Kidney (tissue), 22 donors: ENCODE measurements at places on chromosomes 5 and 9. TPM values are rescaled to one million over a fixed set of nuclear protein-coding genes. Genes with fewer than 3 reads are reported as not detected.

SCGB3A1 gene
- polyA plus RNA-seq: 2.3 TPM

AK6 gene
- polyA plus RNA-seq: 73.7 TPM

NUTM2F gene
- polyA plus RNA-seq: not detected

DPM2 gene
- polyA plus RNA-seq: 70.0 TPM

INSL6 gene
- not detected for polyA plus RNA-seq

FAM200C gene
- polyA plus RNA-seq: 5.3 TPM

NUP155 gene
- 4.2 TPM for polyA plus RNA-seq

DNA sequence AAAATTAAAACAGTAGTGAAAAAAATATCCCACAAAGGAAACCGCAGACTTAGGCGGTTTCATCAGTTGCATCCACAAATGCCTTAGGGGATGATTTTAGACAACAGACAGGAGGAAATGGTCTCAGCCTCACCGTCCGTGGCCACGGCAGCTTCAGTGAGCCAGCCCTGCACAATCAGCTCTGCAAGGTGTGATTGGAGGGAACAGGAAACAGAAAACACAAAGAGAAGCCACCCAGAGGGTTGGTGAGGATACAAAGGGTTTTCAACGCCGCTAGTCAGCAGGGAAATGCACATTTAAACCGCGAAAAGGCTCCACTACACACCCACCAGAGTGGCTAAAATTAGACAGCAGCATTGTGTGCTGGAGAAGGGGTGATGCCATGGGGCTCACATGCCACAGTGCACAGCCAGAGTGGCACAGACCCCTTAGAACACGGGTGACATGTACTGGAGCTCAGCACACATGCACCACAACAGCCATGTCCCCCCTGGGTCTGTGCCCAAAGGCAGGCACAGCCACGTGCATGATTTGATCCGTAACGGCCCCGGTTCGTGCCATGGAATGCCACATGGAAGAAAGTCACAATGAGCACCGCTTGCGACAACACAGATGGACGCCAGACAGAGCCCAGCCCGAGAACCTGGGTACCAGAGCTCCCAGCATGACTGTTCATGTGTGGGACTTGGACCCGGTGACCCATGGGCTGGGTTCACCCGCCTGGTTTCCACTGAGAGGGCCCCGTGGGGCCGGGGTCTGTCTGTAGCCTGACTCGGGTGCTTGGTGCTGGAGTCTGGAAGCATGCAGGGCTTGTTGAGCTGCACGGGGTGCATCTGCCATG is 18.3 kb upstream of the TERT start:
- DNase-seq: peak; percentile 53

DNA sequence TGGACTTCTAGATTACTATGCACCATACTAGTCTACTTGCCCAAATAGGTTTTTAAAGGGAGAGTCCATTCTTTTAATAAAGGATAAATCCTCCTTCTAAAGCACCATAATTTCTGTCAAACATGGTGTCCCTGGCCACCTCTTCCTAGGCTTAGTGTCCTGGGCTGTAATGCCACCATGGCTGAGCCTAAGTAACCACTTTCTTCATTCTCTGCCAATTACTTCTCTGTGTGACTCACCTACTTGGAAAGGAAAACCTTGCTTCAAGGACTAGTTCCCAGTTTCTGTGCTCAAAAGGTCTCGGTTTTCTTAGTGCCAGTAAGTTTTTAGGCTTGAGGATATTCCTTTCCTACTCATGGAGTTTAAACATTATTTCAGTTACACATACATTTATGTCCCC is 273.4 kb downstream of the DENND1A start:
- no peak for DNase-seq

DNA sequence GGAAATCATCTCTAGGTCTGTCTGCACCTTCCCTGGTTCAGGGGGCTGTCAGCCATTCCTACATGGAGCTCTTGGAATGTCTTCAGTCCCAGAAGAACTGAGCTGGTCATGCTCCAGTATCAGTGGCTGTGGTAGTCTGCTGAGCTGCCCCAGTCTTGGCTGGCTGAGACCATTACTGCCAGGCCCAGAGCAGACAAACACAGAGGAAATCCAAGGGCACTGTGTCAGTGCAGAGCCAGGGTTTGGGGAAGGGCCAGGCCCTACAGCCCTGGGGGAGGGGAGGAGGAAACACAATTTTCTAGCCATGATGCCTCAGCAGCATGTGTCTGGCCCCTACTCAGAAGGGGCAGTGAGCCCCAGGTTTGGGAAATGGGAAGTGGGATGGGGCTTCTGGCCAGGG is 58.4 kb downstream of the ARHGEF37 start:
- no peak for DNase-seq

GRCh38 chr5:139636975-139637408 is 11.2 kb upstream of the CXXC5 start:
- DNase-seq: no peak

DNA sequence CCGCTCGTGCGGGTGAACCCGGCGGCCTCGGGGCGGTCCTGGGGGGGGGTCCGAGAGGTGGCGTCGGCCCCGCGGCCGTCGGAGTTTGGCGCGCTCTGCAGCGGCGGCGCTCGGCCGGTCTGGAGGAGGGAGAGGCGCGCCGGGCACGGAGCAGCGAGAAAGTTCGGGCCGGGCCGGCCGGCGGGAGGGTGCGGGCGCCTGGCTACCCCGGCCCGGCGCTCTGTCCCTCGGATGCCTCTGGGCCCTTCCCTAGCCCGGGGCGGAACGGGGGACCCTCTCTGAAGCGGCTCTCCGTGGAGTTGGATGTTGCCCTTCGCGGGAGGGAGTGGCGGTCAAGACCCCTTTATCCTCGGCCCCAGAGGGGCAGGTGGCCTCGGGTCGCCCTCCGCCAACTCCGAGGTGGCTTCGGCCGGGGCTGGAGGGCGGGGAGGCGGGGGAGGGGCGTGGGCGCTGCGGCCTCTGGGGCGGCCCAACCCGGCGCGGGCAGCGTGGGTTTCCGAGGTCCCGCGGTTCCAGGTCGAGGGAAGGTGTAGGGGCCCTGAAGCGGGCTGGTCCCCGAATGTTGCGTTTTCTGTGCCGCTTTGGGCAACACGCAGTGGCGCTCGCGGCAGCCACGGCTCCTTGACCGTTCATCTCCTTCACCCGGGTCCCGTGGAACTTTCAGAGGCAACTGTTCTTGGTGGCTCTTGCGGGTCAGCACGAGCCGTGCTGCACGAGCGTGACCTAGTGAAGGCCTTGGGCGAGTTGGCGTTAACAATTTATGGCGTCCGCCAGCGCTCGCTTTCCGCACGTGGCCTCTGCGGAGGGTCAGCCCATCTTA is 290.5 kb downstream of the DOCK8 start:
- DNase-seq: peak; percentile 34

DNA sequence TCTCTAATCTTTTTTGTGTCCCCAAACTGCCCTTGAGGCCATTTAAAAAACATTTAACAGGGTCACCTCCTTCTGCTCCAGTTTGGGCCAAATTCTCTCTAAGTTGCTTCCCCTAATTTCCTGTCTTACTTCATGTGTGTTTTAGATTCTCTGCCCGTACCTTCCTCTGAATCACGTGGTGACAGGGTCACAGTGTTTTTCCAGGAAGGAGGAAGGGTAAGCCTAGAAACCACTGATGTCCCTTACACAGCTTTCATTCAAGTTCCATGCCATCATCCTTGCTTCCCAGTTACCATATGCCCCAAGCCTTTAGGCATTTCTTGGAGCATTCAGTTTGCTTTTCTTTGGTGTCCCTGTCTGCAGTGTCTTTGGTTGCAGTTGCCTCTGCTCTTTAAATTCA is 42.4 kb upstream of the MACIR start:
- DNase-seq: peak; percentile 13

- no peak for DNase-seq
Observed at GRCh38 chr5:78699552-78700153, 51.1 kb upstream of the LHFPL2 start.

DNA sequence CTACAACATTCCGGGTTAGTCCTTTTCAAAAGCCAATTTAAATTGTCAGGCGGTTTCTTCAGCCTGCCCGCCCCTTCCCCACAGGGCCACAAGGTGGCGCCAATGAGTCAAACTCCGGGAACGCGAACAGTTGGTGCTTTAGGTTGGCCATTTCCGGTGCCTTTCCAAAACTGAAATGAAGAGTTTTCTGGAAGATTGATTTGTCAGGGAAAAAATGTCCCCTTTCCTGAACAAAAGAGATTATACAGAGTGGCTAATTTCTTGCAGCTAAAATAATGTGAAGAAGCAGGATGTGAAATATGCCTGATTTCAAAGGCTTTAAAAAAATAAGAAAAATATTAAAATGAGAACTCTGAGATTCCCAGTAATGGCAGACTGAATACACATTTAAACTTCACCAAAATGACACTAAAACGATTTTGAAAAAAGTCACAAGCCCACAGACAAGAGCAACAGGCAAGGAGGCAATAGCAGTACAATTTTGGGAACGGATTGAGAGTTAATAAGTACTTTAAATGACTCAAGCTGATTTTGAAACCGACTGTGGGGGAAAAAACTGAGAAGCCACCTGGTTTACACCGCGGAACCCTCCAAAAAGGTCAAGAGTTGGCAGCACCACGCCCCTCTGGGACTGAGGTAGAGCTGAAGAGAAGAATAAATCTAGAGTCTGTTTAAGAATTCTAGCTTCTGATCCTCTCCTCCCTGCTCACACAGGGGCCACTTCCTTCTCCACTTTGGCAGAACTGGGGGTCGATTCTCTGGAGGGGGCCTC is 45.7 kb downstream of the SLC46A2 start:
- peak; percentile 88 for DNase-seq

DNA sequence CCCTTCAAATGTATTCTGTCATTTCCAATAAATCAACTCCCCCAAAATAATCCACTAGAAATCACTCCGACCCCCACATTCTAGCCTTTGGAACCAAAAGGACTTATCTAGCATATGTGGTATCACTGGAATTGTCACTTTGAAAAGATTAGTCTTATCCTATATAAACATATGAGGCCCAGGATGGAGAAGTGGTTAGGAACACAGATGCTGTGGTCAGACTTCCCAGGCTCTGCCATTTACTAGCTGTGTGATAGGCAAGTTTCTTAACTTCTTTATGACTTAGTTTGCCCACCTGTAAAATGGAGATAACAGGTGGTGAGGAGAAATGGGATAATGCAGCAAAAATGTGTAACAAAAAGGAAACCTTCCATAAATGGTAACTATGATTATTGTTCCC is 62.0 kb upstream of the GLRX start:
- no peak for DNase-seq

DNA sequence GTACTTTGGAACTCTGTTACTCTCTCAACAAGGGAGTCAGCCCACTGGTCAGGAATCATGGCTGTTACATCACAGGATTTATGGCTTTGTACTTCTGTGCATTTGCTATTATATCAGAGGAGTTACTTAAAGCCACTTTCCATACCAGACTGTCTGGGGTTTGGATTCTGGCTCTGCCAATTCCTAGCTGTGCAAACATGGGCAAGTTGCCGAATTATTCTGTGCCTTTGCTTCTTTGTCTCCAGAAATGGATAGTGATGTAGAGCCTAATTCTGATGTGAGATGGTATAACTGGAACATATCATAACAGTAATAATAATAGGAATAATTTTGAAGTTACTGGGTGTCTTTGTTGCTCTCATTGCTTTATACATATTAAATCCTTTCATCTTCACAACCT is 1047.3 kb upstream of the SEMA6A start:
- DNase-seq: no peak

DNA sequence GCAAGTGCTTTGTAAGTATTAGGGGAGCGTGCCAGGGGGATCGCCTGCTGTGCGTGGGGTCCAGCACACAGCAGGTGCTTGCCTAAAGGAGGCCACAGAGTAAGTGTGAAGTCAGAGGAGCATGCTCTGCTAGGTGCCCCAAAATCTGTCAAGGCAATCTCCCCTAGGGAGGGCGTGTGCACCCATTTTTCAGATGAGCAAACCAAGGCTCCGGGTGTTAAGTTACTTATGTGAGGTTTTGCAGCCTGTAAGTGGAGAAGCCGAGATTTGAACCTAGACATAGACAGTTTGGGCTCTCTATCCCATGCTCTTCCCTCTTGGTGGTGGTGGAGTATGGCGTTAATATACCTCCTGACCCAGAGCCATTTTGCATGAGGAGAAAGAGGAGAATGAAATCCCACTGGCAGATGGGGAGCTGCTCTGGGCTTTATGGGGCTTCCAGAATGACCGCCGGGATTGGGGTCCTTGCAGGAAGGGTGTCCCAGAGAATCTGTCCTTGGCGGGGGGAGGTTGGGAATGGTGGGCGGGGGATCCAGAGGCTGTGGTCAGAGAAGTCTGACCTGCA is 14.1 kb downstream of the NDST1 start:
- no peak for DNase-seq

DNA sequence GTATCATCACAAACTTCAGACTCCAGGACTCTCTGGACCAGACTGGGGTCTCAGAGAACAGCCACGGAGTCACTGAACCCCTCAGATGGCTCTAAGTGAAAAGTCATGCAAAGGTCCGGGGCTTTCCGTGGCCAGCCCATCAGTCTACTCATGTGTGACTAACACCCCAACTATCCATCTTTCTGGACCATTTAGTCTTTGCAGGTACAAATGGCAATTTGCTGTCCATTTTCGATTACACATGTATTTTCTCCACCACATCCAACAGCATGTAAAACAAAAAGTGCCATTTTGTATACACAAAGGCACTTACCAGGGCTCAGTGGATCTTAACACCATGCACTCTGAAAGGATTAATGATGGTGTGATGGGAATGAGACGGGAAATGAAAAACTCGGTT is 387.7 kb downstream of the BNC2 start:
- DNase-seq: no peak

- DNase-seq: no peak
Observed at GRCh38 chr9:96062031-96062430, 186.5 kb downstream of the ERCC6L2 start.

DNA sequence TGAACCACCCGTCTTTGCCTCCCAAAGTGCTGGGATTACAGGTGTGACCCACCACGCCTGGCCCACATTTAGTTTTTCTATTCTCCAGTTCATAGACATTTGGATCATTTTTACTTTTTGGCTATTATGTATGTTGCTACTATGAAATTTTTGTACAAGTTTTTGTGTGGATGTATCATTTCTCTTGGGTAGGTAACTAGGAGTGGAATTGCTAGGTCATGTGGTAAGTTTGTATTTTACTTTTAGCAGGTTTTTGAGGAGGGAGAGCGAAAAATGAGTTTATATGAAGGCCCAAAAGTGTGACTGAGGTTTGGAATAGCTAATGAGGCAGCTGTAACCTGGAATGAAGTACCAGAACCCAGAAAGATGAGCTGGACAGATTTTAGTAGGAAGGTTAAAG is 35.2 kb downstream of the ARHGAP26 start:
- no peak for DNase-seq

- DNase-seq: no peak
Observed at GRCh38 chr5:40547557-40547956, 132.2 kb upstream of the PTGER4 start.

- DNase-seq: peak; percentile 61
Observed at GRCh38 chr5:142915813-142916424, 145.7 kb downstream of the ARHGAP26 start.

DNA sequence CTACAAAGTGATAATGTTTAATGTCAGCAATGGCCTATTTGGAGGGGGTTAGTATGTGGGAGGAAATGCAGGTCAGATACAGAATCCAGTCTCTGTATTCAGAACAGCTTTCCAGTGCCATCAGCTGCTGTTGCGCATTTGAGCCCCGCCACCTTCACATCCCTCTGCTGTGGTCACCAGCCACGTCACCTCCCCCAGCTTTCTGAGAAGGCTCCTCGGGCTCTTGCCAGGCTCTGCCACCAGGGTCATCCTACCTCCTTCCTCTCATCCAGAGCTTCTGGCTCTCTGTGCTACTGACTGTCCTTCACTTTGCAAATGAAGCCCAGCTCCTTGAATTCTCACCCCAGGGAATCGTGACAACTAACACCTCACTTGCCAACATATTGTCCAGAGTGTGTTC is 138.8 kb downstream of the PIK3R1 start:
- DNase-seq: no peak
